ENCODE measurements at places on chromosomes 3 and 15.

GRCh38 chr3:186094271-186094670 lies 14.6 kb downstream of the ETV5 start:
- no peak for DNase-seq

GRCh38 chr3:68424796-68425460 lies 507.4 kb downstream of the TAFA4 start:
- DNase-seq, result no peak

GRCh38 chr3:94159062-94159828 lies 96.4 kb downstream of the NSUN3 start:
- DNase-seq, result no peak

DNA sequence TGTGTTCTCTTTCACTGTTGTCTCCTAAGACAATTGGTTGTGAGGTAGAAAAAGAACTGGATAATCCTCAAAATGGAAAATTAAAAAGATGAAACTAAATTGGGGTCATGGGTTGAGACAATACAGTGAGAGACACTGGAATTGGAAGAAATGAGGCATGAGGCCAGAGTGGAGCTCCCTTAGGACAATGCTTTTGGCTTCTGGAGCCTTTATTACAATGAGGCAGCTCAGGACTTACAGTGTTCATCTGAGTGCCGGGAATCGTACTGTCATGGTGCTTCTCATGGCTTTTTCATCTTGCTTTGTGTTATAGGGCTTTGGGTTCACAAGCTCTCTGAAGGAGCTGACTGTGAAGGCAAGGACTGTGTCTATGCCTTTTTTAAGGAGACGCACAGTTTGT lies 293.5 kb downstream of the SOX2 start:
- DNase-seq, result no peak

DNA sequence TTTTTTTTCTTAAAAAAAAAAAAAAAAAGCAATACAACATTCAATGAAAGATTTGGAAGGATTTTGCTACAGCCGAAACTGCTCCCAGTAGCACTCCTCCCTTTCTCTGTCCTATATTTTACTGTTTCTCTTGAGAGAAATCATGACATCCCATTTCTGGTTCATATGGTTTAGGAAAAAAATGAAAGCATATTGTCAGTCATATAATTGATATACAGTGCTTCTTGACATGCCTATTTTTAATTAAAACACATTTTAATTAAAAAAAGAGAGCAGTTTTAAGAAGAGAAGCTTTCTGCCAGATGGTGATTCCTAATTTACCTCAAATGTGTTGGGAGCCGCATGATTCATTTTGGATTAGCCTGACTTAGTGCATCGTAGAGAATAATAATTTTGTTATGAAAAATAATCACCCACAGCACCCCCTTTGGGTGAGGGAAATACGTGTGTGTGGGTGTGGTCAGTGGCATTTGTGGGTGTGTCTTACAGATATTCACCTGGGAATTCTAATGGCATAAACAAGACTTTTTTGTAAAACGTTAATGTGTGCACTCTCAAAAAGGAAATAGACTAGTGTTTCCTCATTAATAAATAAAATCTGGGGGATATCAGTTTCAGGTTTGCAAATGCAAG lies 544.5 kb downstream of the MFSD1 start:
- DNase-seq, result no peak

DNA sequence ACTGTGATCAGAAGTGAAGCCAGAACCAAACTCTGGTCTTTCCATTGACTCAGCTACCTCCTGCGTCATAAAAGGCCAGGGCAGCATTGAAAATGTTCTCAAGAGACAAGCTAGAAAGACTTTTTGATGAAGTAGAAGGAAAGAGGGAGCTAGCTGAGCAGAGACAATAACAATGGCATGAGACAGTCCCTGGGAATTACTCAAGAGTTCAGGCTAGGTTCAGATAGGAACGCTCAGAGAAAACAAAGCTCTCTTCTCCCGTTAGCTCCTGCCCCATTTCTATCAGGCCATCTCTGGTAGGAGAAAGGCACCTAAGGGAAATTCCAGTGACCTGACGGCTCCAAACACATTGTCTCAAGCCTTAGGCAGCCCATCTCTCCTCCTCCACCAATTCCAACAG lies 7.0 kb upstream of the OXTR start:
- DNase-seq, result no peak

GRCh38 chr15:98843844-98844243 lies 163.7 kb downstream of the PGPEP1L start:
- no peak for DNase-seq

- DNase-seq, result no peak
Measured at GRCh38 chr3:149519912-149520311, 45.4 kb downstream of the TM4SF4 start.

DNA sequence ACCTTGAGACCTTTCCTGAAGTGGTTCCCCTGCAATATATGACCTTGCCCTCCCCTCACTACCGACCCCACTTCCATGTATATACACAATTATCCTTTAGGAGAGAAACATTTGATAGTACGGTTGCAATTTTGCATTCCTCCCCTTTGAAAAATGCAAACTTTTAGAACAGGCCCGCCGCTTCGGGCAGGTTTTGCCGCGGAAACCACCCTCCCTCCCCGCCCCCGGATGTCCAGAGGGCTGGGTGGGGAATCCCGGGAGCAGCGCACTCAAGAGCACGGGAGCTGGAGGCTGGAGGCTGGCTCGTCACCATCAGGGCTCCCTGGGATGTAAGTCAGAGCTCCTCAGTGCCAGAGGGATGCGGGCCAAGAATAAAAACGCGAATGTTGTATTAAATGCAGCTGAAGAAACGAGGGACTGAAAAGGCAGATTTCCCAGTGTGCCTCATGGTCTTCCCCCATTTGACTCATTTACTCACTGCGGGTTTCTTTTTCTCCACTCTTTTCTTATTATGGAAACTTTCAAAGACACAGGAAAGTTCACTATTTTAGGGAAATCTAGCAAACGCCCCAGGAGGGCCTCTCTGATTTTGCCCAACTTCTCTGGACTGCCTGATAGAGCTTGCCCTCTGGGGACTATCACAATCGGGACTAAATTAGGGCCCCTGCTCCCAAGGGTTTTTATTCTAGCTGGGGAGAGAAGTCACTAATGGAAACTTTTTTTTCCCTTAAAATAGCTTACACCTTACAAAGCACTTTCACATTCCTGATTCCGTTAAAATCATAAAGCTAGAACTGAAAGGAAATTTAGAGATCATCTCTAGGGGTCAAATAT lies 2.9 kb upstream of the USP3 start:
- no peak for DNase-seq

DNA sequence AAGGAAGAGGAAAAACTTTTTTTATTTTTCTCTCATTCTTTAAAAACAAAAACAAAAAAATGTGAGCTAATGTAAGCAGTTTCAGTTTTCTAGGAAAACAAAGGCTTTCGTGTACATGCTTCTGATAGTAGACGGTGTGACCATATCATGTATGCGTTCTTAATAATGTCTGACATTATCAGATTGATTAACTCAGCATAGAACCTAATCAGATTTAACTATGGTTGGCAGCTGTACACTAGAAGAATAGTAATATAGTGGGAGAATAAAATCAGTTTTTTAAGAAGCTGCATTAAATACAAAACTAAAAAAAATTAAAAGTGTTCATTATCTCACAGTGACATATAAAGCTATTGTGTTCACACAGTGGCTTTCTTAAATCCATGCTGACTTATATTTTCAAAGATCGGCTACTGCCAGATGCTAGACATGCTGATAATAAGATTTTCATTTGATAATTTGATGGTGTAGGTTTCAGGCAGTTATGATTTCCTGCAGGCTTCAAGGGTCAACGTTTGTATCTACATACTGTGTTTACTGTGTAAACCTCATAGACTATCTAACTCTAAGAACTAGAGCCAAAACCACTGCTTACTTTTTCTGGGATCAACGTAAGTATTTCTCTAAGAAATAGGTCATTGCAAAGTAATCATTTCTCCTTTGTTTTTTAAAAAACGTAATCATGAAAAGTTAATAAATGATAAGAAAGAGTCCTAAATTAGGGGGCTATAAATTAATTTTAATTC lies 74.0 kb downstream of the UBE2E2 start:
- no peak for DNase-seq

DNA sequence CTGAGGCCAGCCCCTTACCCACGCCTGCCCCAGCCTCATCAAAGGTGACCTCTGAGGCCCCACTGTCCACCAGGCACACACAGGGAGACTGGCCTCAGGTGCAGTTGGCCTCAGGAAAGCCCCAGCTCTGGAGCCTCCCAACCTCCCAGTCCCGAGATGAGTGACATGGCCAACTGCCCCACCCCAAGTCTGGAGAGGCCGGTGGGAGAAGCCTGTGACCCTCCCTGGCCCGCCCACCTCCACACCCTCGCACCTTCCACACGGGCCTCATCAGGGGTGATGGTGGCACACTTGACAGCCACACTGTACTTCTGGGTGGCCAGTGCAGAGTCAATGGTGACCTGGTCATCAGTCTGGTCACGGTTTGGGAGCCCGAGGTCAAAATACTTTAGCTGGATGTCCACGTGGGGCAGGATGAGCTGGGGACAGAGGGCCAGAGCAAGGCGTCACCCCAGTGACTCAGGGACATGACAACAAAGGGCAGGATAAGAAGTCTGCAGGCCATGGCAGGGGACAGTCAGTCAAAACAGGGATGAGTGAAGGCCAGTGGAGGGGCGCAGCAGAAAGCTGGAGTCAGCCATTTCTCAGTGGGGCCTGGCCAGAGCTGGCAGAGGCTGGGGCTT lies 11.9 kb downstream of the IDH2 start:
- DNase-seq, result no peak

- DNase-seq, result no peak
Measured at GRCh38 chr3:194761384-194761783, 75.7 kb downstream of the FAM43A start.

- DNase-seq, result no peak
Measured at GRCh38 chr3:189170559-189170958, 1.2 kb upstream of the TPRG1 start.

DNA sequence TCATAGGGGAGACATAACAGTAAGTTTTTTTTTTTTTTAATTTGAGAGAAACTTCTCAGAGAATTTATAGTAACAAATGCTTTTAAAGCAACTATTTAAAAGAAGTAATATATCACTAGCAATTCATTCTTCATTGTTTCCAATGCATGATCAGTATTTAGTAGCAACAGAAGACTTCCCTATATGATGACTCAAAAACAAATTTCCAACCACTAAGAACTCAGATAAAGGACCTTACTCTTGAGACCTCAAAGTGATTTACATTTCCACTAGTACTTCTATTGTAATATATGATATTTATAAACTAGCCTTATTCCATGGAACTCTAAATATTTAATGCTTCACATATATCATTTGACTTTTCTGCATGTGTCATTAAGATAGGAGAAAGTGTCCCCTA lies 356.3 kb downstream of the ZBTB20 start:
- DNase-seq, result no peak
